ENCODE measurements at places on chromosomes 16 and 17.

GRCh38 chr17:49821916-49822315 is 26.0 kb downstream of the TAC4 start:
- DNase-seq = no peak

DNA sequence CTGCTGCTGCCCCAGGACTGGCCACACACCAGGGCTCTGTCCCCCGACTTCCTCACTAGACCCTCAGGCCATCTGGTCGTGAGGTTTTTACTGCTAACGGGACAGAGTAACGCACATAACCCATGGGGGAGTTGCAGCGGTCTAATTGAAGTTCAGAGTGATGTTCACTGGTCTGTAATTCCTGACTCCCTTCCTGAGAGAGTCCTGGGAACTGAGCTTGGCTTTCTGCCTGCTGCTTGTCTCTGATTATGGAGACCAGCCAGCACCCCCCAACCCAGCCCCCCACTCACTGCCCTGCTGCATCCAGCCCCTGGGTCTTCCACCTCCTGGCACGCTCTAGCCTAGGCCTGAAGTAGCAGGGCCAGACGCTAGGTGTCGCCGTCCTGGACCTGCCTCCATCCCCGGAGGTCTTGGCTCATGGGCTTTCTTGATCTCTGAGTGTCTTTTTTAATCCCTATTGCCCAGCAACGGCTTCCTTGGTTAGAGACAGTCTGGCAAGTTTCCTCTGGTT is 192.9 kb downstream of the CCDC182 start:
- no peak for DNase-seq

DNA sequence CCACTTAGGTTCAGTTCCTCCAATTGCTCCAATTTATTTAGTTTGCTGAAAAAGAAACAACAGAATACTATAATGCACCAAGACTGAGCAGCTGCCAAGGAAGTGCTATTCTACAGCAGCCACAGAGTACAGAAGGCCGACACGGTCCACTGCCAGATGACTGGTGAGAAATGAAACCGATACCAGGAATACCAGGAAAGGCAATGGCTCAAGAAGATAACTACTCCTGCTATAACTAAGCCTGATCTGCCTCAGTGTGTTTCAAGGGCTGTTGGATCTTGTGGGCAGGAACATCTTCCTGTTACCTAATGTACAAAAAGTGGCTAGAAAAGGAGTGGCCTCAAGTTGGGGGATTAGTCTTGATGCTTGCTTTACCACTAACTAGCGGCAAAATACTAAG is 32.8 kb downstream of the MARVELD3 start:
- no peak for DNase-seq

GRCh38 chr17:1939981-1940809 is 84.9 kb downstream of the RTN4RL1 start:
- DNase-seq = no peak

- DNase-seq = no peak
Measured at GRCh38 chr17:5544115-5544514, 40.2 kb downstream of the NLRP1 start.

DNA sequence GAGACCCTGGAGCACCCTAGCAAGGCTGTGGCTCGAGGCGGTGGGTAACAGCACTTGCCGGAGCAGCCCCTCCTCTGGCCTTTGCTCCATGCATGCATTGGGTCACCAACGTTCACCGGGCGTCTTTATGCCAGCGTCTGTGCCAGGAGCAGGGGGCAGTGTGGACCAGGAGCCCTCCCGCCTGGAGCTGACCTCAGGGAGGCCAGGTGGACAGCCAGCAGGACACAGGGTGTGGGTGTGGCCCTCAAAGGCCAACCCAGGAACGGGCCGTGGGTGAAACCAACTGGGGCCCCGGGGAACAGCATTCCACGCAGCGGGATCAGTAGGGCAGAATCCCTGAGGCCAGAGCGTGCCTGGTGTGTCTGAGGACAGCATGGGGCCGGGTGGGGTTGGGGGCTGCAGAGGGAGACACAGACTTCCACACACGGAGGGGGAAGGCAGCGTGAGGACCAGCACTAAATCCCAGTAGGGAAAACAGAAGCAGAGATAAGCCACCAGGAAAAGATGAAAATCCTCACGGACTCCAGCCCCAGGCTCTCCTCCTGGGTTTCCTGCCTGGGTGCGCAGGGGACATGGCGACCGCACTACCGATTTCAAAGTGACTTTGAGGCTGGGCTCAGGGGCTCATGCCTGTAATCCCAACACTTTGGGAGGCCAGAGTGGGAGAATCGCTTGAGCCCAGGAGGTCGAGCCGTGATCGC is 2.9 kb upstream of the CD7 start:
- no peak for DNase-seq

GRCh38 chr17:49338883-49339282 is 23.2 kb downstream of the ZNF652 start:
- no peak for DNase-seq

- peak; percentile 82 for DNase-seq
Measured at GRCh38 chr17:42832934-42833766, at the start of gene PSME3. PSME3 (plus strand) TSS chr17:42833397; CDS start chr17:42833632, 235 bp downstream.

GRCh38 chr16:6573577-6573976 is 759.1 kb upstream of the RBFOX1 start:
- DNase-seq = no peak

DNA sequence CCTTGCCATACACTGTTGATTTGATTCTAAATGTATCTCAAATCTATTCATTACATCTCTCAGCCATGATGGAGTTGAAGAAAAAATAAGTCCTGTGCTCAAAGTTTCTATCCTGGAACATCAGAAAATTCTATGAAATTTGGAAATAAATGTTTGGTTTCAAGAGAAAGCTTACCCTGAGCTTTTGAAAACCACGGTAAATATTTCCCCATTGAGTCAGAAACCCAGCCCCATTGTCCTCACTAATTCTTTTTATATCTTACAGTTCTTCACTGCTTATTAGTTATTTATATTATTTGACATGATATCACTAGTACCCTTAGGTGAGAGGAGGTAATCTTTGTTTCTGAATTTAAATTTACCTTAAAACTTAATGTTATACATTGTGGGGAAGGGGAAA is 128.5 kb downstream of the MRTFB start:
- no peak for DNase-seq

DNA sequence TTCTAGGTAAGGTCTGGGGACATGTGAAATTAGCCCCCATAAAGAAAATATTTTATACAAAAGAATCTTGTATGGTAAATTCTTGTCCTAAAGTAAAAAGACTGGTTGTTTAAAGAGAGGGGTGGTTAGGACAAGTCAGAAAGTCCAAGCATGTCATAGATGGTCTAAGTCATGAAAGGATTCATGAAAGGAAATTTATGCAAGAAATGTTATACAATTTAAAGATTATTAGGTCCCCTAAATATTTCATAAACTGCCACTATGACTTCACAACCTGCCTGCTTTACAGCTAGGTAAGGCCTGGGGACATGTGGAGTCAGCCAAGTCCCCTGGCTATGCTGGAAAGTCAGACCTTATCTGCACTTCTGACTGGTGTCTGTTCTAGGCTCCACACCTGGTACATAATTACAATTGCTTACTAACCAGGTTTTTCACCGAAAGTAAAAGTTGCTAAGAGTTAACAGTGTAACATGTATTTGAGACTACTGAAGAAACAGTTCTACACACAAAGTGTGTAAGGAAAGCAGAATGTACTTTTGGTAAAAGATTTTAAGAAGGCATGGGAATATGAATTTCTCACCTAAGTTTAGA is 17.0 kb downstream of the N4BP1 start:
- no peak for DNase-seq

GRCh38 chr17:78253946-78254672 is 22.7 kb downstream of the TMEM235 start:
- peak; percentile 67 for DNase-seq

DNA sequence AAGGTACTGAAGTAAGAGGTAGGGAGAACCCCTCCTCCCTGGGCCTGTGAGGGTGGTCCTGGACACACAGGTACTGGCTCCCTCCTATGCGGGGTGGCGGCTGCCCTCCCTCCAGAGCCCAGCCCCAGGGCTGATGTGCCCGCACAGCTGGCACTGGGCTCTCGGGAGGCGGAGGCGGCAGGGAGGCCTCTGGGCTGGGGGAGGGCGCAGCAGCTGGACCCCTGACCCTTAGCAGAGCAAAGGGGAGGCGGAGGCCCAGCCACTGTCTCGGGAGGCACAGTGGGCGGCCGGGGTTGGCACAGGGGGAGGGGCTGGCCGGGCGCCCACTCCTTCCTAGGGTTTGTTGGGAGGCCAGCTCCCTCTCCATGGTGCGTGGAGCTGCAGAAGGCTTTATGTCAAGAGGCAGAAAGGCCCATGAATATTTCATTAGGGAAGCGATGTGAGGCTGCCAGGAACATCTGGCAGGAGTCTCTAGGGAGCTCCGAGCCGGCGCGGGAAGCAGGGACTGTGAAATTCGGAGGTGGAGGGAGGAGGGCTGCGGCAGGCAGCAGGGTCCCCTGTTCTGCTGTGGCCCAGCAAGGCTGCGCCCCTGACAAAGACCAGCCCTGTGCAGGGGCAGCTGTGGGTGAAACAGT is 44.1 kb upstream of the ACSF3 start:
- DNase-seq = no peak

DNA sequence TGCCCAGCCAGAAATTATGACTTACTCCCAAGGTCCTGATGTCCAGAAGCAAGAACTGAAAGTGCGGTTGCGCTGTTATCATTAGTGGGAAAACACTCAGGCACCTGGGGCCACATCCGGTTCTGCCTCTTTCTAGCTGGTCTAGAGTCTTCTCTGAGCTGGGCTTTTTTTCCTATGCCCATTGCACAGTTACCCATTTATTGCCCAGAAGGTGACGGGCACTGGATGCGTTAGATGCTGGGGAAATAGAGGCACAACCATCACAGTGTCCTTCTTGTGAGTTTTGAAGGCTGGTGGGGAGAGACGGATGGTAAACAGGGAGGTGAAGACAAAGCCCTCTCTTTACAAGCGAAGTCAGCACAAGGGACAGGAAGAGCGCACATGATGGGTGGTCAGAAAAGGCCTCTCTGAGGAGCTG is 37.7 kb downstream of the PLCG2 start:
- DNase-seq = no peak

DNA sequence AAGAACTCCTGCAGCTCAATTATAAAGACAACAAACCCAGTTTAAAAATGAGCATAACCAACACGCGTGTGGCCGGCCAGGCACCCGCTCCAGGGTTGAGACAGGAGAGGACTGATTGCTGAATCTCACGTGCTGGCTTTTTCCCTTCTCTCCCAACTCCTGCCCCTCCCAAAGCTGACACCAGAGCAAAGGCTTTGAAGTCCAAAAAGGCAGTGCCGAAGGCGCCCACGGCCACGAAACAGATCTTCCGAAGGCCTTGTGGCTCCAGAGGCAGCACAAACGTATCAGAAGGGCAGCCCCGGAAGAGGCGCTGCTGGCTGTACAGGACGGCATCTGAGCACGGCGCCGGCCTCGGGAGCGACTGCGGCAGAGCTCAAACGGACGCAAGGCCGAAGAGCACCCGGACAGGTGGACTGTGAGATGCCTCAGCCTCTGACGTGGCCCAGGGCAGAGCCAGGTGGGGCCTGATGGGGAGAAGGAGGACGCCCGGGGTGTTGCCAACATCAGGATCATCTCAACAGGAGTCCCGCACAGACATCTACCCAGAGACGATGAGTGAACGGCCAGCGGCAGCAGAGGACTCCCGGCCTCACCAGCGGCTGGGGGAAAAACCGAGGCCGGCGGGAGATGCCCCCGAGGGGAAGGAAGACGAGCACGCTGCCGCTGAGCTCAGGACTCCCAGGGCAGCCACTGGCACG is 10.5 kb downstream of the CLCN7 start:
- no peak for DNase-seq

- no peak for DNase-seq
Measured at GRCh38 chr17:2855063-2855600, 58.9 kb downstream of the RAP1GAP2 start.

DNA sequence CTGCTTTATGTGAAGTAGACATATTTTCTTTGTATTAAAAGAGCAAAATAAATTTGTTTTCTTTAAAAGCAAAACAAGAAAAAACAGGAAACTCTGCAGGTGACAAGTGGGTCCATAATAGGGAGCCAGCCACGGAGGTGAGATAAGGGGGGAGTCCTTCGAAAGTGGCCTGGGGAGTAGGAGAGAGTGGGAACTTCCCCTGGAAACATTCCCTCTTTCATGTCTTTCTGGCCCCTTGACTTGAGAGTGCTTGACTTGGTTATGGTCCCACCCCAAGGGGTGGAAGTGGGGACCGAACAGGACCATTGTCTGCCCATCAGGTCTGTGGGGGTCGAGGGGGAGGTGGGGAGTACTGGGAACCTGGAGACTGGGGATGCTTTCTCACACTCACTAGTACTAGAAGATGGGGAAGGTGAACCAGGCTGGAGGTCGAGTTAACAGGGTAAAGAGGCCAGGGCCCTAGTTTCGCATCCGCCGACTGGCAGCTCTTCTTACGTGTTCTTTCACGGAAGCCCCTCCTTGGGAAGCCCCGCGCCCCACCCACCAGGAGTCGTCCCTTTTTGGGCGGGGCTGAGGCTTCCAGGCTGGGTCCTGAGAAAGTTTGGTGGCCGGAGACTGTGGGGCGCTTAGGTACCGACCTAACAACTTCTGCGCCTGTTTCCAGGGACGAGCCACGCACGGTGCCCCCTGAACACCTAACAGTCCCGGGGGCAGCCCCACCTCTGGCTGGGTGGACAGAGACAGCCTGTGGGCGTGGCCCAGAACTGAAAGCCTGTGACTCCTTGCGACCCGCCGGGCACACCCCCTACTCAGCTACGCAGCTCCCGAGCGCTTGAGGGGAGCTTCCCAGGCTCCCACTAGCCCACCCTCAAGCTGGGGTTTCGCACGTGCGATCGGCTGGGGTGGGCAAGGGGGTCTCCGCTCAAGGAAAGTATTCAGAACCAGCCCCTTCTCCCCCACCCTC is 790 bp downstream of the TRADD start:
- DNase-seq = no peak

- peak; percentile 28 for DNase-seq
Measured at GRCh38 chr17:1398931-1399678, 917 bp downstream of the YWHAE start.

DNA sequence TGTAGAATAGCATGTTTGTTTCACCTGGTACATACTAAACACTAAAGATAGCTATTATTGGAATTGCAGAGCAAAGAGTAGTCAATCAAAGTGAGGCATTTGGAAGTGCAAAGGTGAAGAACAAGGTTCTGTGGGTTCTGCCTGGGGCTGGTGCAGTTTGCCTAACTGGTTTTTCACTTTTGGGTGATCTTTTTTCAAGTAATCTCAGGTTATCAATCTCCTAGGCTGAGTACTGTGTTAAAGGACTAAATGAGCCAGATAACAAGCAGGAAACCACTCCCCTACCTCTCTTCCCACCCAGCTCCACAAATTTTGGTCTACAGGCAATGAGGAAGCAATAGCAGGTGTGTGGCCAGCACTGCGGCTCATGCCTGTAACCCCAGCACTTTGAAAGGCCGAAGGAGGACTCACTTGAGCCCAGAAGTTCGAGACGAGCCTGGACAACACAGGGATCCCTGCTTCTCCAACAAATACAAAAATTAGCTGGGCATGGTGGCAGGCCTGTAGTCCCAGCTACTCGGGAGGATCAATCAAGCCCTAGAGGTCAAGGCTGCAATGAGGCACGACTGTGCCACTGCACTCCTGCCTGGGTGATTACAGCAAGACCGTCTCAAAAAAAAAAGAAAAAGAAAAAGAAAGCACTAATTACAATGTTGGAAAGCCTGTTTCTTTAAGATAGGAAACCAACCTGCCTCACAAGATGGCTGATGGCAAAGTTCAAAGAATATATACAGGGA is 2.0 kb upstream of the NTAN1 start:
- DNase-seq = no peak

GRCh38 chr16:82796047-82796446 is 169.3 kb downstream of the CDH13 start:
- no peak for DNase-seq
